Cerebellum (tissue), 4 donors: ENCODE measurements at places on chromosomes 4 and X. TPM values are rescaled to one million over a fixed set of nuclear protein-coding genes. Genes with fewer than 3 reads are reported as not detected.

GRCh38 chr4:119894650-119895208, 171.9 kb downstream of the MAD2L1 start:
- no peak for DNase-seq

DNA sequence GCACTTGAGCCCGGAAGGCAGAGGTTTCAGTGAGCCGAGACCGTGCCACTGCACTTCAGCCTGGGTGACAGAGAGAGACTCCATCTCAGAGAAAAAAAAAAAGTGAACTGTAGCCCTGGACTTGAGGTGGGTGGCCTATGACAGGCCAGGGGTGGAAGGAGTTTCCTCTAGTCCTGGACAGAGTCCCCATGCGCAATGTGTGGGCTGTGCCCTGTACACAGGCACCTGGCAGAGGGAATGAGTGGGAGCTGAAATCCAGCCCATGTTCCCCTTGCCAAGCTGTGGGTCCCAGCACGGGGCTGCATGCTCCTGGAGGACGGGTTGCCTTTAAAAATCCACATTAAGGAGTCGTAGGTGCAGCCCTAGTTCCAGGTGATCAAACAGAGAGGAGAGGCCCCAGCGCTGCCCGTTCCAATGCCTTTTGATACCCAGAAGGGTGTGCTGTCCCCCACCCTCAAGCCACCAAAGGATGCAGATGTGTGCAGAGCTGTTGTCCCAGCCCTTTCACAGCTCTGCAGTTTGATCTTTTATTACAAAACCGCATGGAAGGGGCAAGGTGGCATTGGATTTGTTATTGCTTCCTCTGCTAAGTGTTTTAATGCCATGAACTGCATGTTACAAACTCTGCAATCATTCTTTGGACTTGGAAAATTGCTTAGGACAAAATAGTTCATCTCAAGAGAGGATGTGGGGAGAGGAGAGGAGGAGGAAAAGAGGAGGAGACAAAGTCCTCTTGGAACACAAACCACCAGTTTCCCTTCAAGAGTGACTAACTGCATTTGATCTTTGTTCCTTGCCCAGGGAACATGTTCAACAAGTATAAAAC, 38.0 kb upstream of the PDK3 start:
- no peak for DNase-seq

DNA sequence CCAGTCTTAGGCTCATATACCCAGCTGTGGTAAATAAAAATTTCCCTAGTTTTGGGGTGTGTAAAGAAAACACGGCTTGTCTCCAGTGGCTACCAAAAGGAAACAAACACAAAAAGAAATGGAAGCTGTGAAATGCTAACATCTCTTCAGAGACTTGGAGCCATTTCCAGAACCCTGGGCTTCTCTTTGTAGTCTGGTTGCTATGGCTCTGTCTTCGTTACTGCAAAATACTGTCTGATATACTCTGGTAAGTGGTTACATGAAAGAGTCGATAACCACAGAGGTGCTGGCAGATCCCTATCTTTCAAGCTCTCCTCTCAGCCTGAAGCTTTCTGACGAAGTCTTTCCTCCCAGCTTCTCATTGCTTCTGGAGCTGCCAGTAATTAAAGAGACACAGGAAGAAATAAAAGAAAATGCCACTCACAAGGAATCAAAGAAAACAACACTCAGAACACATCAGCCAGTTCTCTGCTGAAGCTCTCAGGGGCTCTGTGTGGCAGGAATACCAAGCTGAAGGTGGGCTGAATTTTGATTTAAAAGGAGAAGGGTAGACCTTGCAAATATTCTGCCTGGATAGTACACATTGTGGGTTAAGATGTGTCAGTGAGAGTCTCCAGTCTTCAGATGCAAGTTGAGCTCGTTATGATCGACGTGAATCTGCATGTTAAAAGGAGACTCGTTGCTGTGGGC, 107.6 kb upstream of the FAM9C start:
- DNase-seq, result no peak

DNA sequence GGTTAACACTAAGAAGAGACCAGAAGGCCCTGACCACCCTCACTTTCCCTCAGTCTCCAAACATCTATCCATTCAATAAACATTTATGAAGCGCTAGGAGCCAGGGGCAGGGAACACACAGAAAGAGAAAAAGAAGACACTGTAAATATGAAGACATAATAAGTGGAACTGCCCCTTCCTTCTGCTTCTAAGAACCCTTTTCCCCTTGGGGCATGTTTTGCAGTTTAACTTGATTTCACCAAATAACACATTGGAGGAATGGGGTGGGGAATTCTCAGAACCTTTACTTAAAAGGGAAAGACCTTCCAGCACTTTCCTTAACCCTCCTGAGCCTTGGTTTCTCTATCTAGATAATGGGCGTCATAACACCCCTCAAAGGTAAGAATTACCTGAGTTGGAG, 42.3 kb downstream of the RBM47 start:
- DNase-seq, result no peak

DNA sequence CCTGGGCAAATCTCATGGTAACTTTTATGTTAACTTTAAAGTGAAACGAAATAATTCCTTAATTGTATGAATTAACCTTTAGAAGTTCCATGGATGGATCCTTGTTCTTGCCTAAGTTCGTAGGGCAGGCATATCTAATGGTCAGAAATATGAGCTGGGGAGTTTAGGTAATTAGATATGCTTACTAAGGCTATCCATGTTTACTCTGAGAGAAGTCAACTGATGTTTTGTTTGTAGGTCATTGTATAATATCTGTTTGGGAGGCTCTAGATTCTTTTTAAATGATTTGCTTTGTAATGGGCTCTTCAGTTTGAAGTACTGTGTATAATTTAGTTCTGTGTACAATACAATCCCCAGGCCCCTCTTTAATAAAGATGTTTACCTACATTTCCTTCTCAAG, 117.0 kb downstream of the DCK start:
- no peak for DNase-seq

DNA sequence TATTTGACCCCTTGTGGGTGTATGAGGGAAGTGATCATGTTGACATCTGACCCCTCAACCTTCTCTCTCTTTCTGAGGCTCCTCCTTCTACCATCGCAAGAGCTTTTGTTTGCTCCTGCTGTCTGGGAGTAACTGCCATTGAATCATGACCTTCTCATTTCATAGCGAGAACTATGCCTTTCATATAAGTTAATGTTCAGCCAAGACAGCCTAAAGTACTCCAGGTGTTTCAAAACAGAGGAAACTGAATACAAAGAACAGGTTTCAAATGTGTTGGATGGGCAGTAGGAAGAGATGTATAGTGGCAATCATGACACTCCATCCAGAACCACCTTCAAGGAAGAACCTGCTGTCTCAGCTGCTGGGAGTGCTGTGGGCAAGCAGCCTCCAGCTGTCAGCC, 403.1 kb downstream of the MID1IP1 start:
- no peak for DNase-seq

DNA sequence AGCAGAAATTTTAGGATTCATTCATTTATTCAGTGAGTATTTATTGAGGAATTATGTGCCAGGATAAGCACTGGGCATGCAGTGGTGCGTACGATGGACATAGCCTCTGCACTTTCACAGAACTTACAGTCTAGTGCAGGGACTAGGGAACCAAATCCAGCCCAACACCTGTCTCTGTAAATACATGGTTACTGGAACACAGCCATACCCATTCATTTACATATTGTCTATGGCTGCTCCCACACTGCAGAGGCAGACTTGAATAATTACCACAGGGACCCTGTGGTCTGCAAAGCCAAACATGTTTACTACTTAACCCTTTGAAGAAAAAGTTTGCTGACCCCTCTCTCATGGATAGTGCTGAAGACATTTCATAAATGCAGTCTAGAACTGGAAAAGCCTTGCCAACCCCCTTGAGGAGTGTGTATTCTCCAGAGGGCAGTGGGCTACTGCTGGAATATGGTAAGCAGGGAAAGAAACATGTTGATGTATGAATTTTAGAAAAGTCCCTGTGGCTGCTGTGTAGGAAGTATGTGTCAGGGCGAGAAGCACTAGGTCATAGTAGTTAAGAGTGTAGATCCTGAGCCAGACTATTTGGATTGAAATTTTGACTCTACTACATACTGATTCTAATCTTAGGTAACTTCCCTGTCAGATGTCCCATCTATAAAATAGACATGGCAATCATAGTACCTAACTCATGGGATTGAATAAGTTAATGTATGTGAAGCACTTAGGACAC, 75.5 kb downstream of the GALNT7 start:
- no peak for DNase-seq

DNA sequence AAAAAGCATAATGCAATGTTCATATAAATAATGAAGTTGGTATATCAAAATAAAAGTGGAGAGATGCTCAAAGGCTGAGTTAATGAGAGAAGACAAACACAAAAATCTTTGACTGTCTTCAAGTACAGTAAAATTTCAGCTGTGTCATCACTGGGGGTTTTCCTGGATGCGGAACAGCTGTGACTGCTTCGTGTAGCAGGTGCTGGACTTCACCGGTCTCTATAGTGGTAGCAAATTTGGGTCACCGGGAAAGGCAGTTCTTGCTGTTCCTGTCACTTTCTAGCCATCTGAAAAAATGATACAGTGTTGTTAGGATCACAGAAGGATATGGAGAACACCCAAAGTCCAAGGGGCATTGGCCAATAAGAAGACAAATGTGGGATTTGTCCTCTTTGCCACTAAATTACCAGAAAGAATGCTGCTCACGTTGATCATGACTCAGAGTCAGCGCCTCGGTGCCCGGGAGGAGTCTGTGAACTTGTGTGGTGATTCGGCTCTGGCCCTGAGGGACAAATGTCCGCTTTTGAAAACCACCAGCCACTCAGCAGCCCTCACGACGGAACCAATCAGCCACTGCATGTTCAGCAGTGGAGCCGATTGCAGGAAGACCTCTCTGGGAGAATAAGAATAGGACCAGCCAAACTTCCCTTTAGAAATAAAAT, 230.1 kb upstream of the FAT1 start:
- DNase-seq, result peak; percentile 10

- DNase-seq, result no peak
These were observed at the start of gene RASSF6 for GRCh38 chr4:73620115-73620792. TSS of gene RASSF6 (minus strand) at chr4:73620436. CDS start at chr4:73611795, 8,641 bp downstream.

GRCh38 chr4:185880571-185880970, 68.6 kb upstream of the SORBS2 start:
- no peak for DNase-seq

- DNase-seq, result no peak
These were observed 40.1 kb upstream of the SETD7 start for GRCh38 chr4:139596034-139596683.

DNA sequence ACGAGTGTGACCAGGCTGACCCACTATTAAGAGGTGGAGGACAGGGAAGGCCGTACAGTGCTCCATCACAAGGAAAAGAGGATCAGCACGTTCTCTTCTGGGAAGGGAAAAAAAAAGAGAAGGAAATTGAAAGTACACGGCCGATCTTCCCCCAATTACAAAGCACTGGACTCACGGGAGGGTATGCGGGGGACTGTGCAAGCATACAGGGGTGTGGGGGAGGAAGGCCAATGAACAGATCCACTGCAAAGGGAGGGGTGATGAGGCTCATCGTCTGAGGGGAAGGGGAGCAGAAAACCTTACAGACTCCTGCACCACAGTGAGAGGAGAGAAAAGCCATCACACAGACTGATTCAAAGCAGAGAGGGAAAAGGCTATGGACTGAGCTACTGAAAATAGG, 1.1 kb downstream of the ELK1 start:
- DNase-seq, result no peak

DNA sequence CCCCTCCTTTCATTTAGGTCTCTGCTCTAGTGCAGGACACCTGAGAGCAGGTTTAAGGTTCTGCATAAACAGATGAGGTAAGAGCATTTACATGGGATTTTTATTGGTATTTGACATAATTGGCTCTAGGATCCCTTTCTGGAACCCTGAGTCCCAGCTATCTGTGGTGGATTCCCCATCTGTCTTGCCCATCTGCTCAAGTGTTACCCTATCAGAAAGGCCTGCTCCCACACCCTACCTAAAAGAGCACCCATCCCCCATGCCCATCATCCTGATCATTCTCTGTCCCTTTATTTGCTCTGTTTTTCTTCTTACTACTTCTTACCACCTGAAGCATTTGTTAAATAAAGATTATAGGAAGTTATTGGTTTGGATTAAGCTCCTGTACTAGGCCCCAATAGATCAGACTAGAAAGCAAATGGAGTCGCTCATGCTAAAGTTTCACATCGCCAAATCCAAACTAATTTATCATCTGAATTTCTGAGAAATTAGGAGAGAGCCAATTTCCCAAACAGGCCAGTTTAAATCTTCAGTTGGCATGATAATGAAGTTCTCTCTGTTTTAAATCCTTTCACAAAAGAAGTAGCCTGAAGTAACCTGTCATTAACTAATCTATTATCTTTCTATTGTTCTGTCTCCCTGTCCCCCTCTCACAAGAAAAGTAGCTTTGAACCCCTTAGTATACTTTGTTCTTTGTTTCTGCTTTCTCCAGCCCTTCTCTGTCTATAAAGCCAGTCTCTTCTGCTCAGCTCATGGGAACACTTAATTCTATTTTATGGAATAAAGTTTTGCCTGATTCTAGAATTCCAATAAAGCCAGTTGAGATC, 178.6 kb downstream of the ZNF674 start:
- no peak for DNase-seq

DNA sequence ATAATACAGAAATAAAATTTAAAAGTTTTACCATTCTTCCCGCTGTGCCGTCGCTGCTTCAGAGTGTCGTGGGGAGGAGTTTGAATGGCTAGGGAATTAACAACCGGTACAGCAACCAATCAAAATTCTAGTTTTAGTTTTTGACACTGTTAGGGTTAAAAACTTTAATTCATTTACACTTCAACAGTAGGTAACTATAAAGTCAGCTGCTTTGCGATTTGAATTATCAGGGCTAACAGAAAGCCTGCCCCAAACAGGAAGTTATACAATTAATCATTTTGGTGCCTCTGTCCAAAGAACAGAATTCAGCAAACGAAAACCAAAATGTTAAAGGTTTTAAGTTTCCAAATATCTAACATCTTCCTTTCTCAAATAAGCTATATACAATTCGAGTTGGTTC, 2.3 kb downstream of the HNRNPD start:
- DNase-seq, result no peak

- DNase-seq, result no peak
These were observed 186.9 kb downstream of the LRBA start for GRCh38 chr4:150828159-150828558.

DNA sequence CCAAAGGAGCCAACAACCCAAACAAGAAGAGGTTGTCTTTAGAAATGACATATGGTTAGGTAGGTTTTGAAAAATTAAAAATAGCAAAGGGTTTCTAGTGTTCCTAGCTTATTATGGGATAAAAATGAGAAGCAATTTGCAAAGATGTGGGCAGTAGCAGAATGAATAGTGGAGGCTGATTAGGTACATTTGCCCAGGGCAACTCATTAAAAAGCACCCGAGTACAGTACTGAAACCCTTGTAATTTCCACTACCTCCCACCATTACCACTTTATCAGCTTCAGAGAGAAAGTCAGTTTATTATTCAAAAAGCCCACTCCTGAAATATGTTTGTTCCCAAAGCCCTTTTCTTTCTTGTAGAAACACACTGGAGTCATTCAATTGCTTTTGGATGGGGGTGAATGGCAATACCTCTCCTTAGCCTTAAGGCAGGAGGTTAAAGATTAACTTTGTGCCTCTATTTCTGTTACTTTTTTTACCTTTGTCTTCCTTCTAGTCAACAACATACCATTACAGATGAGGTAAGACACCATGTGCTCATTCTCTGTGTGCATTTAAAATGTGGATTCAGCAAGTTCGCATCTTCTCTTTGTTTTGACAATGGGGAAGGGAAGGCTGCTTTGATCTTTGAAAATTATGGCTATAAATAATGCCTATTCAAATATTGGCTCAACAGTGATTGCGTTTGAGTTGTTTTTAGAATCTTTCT, 353.8 kb upstream of the CASK start:
- no peak for DNase-seq

The LRPAP1 gene
- total RNA-seq, result 23.5 TPM

The MAGEA6 gene
- not detected for total RNA-seq

The NDST4 gene
- 16.9 TPM for total RNA-seq

The LIMCH1 gene
- total RNA-seq, result 50.8 TPM

The MPC1L gene
- total RNA-seq, result not detected

The PNMA5 gene
- total RNA-seq, result 0.82 TPM

The TAF9B gene
- 30.0 TPM for total RNA-seq

The PRR32 gene
- total RNA-seq, result not detected
